ENCODE measurements at places on chromosomes 2 and 18. TPM values are rescaled to one million over a fixed set of nuclear protein-coding genes. Genes with fewer than 3 reads are reported as not detected.

GRCh38 chr2:61905372-61906185 is at the start of gene COMMD1:
TSS of gene COMMD1 (plus strand) at chr2:61905674. CDS start at chr2:61905679, 5 bp downstream.
- DNase-seq = peak; percentile 91

DNA sequence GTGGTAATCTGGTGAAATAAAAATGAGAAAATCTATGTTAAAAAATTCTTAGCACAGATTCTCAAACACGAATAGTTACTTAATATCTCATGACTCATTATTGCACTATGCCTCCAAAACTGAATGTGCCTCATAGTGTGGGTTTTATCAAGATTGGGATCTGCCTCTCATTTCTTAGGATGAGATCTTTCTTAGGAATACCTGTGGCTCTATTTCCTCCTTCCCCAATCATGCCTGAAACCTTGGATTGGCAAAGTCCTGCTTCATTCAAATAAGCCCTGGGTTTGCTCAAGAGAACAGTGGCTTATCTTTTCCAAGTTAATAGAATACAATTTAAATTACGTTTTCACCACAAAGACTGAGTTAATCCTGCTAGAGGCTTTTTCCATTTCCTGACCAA is 100.3 kb downstream of the DPP10 start:
- no peak for DNase-seq

DNA sequence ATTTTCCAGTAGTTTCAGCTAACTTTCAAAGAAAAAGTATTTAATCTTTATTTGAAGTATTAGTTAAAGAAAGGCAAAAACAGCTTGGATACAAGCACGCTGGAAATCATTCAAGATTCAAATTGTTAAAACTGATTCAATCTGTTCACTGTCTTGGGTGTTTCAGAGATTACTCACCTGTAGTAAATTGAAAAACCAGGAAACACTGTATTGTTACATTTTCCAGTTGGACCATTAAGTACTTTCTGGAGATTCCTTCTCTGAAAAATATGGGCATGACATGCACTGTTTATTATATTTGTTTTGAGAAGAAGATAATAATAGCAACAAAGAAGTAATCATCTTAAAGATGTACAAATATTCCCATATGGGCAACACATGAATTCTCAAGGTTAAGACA is 196.1 kb downstream of the UBE2E3 start:
- DNase-seq = no peak

DNA sequence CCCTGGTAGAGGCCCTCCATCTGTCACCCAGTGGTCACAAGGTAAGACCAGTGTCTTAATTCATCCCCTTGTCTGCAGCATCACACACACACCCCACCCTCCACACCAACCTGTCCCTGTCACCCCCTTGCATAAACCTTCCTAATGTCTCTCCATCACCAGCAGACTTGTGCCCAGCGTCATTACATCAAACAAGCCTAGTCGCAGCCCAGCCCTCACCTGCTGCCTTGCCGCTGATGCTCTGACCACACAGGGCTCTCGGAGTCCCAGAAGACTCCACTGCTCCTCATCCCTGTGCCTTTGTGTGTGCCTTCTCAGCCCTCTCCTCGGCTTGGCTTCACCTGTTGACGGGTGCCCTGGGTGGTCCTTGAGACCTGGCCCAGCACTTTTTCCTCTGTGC is 171.2 kb downstream of the GLI2 start:
- no peak for DNase-seq

DNA sequence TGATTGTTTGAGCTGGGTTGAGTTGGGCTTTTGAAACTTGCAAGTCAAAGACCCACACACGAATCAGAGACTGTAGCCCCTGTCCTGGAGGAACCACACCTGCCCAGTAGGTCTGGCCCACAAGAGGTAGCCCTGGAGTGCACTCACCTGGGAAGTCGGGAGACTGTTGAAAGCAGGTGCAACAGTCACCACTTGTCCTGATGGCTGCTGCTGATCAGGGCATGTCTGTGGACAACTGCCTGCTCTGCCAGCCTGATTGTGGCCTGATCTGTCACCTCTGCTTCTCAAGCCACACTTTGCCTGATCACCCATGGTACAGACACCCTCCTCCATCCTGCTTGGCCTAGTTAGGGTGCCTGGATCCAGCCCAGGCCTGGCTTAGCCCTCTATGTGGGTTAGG is 105.0 kb upstream of the HAAO start:
- no peak for DNase-seq

DNA sequence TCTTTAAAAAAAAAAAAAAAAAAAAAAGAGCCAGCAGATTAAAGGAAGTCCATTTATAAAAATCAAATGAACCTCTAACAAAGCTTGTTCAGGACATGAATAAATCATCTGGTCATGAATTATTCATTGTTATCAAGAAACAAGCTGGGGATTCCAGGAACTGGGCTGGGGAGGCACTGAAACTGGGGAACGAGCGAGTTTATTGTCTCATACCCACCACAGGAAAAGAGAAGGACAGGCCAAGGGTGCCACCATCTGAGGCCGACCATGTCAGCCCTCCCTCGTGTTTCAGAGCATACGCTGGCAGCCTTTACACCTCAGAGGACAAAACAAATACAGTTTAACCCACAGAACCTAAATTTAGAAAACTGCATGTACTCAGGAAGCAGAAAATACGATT is 164.2 kb downstream of the VWC2L start:
- no peak for DNase-seq

DNA sequence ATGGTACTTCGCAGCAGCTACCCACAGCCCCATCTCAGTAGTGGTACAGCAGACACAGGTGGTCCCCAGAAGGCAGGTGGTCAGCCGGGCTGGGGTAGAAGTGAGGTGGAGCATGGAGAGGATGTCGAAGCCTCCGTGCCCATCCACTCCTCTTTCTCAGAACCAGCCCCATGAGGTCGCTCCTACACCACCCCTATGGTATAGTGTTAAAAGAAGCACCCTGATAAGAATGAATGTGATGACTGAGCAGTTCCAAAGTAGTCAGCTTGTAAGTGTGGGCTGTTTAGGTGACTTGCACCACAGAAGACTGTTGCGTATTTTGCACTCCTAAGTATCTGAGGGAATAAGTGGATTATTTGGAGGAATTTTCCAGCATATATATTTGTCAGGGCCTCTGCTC is 111.3 kb downstream of the WDSUB1 start:
- DNase-seq = no peak

GRCh38 chr18:63951302-63951705 is 2.2 kb downstream of the HMSD start:
- no peak for DNase-seq

- DNase-seq = no peak
Observed at GRCh38 chr2:42850016-42850805, 57.8 kb upstream of the HAAO start.

DNA sequence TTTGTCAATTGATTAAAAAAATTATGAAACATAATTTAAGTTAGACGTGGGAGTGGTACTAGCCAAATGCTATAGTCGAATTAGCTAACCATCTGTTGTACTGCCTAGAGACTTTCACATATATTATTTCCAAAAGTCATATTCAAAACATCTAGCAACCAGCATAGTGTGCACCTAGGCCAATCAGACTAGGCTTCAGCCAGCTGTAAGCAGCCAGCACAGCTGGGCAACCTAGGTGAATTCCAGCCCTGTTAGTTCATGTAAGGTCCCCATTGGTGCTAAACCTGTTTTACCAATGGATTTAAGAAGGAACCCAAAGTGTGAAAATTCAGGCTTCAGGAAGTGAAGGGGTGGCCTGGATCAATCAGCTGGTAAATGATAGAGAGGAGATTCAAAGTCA is 144.3 kb downstream of the BCL2 start:
- no peak for DNase-seq

DNA sequence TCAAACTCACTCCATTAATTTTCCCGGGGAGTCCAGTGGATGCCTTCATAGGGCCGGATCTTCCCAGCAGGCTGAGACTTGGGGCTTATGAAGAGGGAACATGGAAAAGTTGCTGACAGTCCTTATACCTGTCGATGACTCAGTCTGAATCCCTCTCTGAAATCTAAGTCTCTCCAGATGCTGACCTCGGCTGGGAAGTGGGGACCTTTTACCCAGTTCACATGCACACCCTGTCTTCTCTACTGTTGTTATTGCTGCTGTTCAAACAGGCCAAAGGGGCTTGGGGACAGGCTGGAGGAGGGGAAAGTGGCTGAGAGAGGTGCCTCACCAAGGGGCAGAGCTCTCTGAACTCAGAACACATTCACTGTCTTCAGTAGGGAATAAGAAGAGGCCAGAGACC is 4.1 kb upstream of the TNP1 start:
- DNase-seq = no peak

- DNase-seq = no peak
Observed at GRCh38 chr2:60473546-60473945, 79.9 kb downstream of the BCL11A start.

DNA sequence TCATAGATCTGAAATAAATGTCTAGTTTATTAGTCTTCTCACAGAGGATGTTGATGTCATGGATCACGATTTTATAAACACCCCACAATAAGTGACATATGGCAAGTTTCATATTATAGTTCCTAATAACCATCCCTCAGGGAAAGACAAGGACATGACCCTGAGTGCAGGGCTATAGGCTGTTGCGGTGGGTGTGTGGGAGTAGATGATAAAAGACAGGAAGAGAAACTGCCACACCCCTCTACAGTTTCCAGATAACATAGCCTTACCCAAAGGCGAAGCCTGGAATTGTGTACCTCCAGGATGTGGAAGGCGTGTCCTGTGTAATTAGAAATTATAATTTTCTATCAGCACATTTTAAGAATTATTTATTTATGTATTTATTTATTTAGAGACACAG is 2.4 kb upstream of the NEDD4L start:
- no peak for DNase-seq

DNA sequence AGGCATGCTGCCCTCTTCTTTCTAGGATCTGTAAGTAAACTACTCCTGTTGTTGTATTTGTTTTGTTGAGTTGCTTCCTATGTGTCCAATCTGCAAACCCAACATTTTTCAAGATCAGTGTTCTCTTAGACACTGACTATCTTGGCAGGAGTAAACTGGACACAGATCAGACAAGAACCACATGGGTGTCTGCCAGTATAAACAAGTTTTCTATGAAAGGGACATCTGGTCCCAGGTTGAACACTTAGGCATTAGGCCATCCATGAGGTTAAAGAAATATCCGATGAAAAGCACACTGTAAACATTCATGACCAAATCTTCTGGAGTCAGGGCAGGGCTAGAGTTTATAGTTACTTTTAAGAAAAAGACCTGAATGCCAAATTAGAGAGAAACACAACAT is 441.8 kb downstream of the NYAP2 start:
- no peak for DNase-seq

DNA sequence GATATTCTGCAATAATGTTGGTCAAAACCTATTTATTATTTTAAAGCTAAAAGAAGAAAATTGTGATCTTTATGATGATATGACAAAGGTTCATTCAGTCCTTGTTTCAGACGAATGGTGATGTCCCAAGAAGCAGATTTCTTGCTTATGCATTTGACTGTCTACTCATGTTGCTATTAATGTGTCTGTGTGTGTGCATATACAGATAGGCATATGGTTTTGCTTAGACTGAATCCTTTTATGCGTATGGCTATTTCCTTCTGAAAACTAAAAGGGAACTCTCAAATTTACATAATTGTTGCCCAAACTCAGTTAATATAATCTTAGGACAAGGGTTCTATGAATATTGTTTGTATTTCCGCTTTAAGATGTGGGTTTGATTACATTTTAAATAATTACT is 632.3 kb upstream of the SETBP1 start:
- no peak for DNase-seq

- no peak for DNase-seq
Observed at GRCh38 chr2:197862246-197862955, 58.0 kb downstream of the PLCL1 start.

The KCNJ13 gene
- total RNA-seq = not detected

GRCh38 chr2:99821039-99821438 is 321.4 kb downstream of the AFF3 start:
- no peak for DNase-seq

- no peak for DNase-seq
Observed at GRCh38 chr2:59665021-59665420, 888.4 kb downstream of the BCL11A start.

GRCh38 chr2:134504586-134505336 is 214.0 kb downstream of the TMEM163 start:
- DNase-seq = no peak

The NEU4 gene
- 87.1 TPM for total RNA-seq

DNA sequence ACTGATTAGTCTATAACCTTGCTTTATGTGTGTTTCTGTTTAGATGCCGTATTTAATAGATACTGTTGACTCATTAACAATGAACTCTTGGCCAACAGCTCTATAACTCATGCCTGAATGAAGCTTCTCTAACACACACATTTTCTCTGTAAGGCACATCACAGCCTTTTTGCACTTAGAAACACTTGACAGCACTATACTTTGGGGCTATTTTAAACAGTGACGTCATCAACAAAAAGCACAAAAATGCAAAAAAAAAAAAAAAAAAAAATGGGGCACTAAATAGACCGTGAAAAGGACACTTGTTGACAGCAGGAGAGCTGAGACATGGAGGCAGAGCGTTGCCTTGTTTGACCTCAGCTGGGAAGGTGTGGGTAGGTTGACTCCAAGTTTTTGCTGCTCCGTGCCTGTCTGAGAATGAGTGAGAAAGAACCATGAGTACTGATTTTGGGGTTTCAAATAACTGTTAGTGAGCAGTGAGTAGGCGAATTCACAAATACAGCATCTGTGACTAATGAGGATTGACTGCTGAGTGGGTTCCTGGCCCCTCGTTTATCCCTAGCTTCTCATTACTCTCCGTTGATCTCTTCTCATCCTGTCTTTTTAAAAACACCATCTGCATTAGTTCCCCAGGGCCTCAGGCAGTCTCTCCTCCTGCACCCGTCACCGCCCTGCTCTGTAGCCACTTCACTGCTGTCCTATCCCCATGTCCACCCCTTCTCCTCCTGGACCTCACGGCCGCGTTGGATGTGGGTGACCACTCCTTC is 24.4 kb downstream of the SPP2 start:
- DNase-seq = no peak

The CHN1 gene
- total RNA-seq = 2.4 TPM

The ERCC3 gene
- 16.5 TPM for total RNA-seq

The GPR148 gene
- total RNA-seq = not detected

The SULT1C2 gene
- 31.2 TPM for total RNA-seq

The CDH19 gene
- 0.84 TPM for total RNA-seq

DNA sequence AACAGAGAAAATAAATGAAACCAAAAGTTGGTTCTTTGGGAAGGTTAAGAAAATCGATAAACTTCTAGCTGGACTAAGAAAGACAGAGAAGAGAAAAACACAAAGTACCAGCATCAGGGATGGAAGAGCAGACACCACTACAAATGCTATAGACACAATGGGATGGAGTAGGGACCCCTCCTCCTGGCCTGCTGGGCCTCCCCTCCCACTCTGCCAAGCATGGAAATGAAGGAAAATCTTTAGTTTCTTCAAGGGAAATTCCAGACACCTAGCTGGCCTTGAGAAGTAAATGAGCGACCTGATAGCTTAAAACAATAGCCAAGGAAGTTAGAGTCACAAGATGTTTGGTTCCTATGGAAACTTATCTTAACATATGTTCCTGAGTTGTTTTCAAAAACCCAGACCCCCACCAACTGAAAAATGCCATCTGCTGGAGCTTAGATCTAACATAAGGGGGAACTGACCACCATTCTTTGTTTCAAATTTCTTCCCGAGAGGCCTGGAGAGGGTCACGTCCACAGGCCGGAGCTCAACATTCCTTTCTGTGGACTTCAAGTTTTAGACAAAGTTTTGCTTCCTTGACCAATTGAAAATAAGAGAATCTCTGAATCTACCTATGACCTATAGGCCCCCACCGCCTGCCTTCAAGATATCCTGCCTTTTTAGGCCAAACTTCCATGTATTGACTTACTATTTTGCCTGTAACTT is 101.9 kb downstream of the BIN1 start:
- no peak for DNase-seq
